ENCODE measurements at places on chromosomes 12 and 14.

GRCh38 chr12:26429070-26429691 lies 233.8 kb downstream of the SSPN start:
- DNase-seq = no peak

- DNase-seq = no peak
Measured at GRCh38 chr12:131736446-131737149, 25.7 kb downstream of the SFSWAP start.

- DNase-seq = no peak
Measured at GRCh38 chr12:72523754-72524153, 251.6 kb downstream of the TRHDE start.

DNA sequence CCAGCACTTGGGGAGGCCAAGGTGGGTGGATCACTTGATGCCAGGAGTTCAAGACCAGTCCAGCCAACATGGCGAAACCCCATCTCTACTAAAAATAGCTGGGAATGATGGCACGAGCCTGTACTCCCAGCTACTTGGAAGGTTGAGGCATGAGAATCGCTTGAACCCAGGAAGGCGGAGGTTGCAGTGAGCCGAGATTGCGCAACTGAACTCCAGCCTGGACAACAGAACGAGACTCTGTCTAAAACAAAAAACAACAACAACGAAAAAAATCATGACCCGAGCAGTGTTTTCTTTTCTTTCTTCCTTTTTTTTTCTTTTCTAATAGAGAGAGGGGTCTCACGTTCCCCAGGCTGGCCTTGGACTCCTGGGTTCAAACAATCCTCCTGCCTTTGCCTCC lies 3.5 kb upstream of the CSRNP2 start:
- no peak for DNase-seq

GRCh38 chr12:26122681-26123481 lies 2.0 kb downstream of the BHLHE41 start:
- no peak for DNase-seq

GRCh38 chr12:116558280-116559161 lies 660 bp upstream of the MAP1LC3B2 start:
- no peak for DNase-seq
